ENCODE measurements at places on chromosomes 16 and 17.

- DNase-seq: no peak
These were observed 7.1 kb downstream of the COL1A1 start for GRCh38 chr17:50194140-50194933.

DNA sequence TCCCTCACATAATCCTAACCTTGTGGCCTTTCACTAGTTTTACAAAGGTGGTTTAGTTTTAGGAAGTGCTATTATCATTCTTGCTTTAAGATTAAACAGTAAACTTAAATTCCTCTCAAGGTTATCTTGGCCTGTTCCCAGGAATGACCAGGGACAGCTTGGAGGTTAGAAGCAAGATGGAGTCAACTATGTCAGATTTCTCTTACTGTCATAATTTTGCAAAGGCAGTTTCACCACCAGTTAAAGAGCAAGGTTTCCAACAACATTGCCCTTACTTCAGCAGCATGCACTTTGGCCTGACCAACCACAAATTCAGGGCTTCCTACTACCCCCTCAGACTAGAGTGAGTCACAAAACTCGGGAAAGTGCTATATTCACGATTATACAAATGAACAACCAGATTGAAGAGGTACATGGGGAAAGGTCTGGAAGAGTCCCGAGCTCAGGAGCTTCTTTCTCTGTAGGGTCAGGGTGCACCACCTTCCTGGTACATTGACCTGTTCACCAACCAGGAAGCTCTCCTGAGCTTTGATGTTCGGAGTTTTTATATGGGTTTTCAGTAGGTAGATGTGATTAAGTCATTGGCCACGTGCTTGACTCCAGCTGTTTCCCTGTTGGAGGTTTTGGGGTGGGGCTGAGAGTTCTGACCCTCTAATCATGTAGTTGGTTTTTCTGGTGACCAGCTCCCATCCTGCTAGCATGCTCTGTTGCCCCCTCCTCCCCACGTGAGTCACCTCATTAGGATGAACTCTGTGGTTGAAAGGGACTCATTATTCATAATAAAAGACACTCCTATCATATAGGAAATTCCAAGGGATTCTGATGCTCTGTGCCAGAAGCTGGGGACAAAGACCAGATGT, 19.4 kb downstream of the RHOT1 start:
- DNase-seq: no peak

- no peak for DNase-seq
These were observed 10.9 kb upstream of the ITGA2B start for GRCh38 chr17:44400226-44400847.

- DNase-seq: no peak
These were observed 1494.0 kb upstream of the CDH8 start for GRCh38 chr16:63530208-63530607.

DNA sequence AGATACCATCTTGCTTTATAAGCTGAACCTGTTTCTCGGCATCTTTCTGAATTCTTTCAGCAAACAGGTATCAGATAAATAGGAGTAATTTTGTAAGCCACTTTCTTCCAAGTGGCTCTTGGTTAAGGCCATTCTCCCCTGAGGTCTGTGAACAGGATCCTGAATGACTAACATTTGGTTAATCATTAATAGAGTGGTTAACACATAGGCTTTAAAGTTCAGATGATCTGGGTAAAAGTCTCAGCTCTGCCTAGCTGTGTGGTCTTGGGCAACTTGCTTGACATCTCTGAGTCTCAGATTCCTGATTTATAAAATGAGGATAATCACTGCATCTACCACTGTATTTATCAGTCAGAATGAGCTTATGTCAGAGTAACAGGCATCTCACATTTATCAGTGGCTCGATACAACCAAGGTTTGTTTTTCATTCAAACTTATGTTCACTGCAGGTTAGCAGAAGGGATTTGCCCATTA, 44.4 kb upstream of the ANKFN1 start:
- DNase-seq: no peak

DNA sequence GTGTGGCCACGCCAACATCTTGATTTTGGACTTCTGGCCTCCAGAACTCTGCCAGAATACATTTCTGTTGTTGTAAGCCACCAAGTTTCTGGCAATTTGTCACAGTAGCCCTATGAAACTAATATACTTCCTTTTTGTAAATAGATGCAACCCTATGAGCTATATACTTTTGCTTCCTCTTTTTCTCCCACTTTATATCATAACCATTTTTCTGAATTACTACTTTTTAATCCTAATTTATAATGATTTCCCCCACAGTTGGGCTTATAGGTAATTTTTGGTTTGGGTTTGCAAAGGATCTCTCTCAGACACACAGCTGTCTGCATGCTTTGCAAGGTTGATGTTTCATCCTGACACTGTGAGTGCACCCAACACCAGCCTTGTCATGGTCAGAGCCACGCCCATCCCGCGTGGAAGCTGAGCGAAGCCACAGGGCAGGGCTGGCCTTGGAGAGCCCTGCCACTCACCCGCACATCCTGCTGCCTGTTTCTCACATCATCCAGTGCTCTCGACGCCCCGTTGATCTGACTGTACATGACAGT, 5.8 kb downstream of the TRIM25 start:
- no peak for DNase-seq

- DNase-seq: no peak
These were observed 10.9 kb upstream of the RAB11FIP3 start for GRCh38 chr16:414395-415169.

GRCh38 chr16:66477028-66477515, 50.0 kb downstream of the BEAN1 start:
- no peak for DNase-seq

- DNase-seq: no peak
These were observed 943 bp downstream of the CNTROB start for GRCh38 chr17:7932949-7933348.

DNA sequence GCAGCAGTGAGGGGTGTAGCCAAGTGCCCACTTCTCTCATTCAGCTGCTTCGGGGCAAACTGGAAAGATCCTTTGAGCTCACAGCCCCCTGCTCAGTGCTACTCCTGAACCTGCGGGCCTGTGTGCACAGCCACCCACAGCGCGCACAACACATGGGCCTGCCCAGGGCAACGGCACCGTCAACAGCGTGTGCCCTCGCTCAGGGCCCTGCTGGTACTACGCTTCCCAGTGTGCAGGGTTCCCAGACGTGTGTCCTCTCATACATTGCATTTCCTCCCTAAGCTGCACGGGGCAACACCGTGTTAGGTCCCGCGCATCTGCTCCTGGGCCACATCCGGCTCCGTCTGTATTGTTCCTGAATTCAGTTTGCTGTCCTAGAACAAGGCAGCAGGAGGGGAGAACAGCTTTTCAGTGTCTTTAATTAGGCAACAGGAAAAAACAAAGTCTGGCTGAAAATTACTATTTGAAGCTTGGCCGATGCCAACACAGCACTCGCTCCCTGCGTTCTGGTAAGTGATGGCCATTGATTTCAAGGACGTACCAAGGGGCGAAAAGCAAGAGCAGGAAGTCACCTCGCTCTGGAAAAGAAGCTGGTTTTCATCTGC, 15.2 kb downstream of the MRM3 start:
- DNase-seq: no peak

DNA sequence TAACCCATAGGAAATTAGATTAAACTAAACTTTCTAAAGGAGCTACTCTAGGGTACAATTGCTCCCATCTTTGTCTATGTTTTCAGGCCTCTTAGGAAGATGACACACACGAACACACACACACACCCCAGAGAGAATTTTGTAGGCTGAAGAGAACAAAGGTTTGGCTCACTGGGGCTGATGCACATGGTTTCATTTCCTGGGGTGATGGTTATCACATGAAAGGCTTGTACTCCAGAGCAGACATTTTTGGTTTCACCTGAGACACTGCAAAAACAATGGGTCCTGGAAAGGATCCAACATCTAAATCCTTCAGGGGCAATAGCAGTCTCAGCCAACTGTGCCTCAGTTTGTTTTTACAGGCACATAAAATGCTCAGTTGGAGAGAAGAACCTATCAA, 62.8 kb downstream of the GRB7 start:
- no peak for DNase-seq

GRCh38 chr16:87015021-87015420, 302.2 kb downstream of the C16orf95 start:
- no peak for DNase-seq

GRCh38 chr16:19681637-19682036, 36.4 kb downstream of the KNOP1 start:
- DNase-seq: no peak

DNA sequence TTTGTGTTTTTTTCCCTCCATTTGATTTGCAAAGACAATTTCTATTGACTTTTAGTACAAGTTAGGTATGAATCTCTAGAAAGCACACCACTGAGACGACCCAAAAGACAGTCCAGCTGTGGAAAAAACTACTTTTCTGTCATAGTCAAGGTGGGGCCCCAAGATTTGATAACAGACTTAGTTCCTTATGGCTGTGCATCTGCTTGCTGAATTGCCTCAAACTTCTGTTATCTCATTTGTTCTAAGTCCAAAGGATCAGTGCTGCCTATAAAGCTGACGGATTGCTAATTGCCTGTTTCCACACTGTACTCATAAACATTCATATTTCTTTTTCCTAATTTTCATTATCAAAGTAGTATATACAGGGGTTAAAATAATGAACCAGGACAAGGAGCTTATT, 180.8 kb downstream of the SPECC1 start:
- no peak for DNase-seq

DNA sequence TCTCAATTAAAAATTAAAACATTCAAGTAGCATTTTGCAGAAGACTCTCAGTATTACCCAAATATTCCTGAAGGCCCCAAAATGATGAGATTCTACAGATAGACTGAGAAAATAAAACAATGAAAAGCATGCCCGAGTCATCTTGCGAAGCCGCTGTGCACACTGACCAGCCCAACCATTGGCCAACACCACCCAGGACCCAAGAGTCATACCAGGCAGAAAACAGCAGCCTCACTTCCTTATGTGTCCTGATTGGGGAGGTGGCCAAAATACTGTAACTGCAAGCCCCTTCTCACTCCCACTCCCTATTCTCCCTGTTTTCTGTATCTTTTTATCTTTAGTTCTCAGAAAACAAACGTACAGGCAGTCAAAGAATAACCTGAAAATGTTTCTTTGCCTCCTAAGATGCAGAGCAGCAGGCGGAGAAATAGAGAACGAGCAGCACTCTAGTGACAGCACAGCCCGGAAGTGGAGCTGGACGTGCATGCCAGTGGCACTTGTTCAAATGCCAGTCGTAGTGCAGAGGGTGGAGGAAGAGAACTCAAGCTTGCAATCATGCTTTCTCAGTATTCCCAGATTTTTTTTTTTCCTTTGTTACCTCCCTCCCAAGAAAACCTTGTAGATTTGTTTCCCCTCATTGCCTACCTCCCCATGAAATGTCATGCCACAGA, 182.3 kb upstream of the SOX9 start:
- DNase-seq: no peak

- DNase-seq: no peak
These were observed 4.6 kb downstream of the SMCR8 start for GRCh38 chr17:18319604-18320256.

DNA sequence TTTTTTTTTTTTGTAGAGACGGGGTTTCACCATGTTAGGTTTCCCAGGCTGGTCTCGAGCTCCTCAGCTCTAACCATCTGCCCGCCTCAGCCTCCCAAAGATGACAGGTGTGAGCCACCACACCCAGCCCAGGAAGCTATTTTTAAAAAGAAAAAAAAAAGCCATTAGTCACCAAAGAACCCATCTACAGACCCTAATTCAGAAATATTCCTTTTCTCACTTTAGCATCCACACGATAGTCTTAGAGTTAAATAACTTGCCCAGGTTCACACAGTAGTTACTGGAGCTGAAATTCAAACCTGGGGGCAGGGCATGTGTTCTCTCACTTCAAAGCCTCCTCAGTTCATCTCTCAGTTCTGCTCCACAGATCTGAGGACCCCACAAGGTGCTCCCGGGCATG, 70.3 kb upstream of the NOL11 start:
- DNase-seq: no peak

DNA sequence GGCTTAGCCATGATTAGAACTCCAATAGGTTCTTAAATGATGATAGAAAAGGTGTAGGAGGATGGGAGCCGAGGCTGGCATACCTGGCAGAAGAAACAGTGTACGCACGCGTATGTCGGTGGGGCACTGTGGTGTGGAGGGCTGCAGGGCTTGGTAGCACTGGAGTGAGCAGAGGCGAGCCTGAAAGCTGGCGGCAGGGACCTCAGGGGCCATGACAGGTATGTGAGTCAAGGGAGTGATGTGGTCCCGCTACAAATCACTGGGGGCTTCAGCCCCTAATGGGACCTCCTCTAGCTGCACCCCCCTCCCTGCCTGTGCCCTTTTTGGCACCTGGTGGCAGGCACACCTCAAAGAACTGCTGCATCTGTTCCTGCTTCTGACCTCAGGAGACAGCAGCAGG, 67.3 kb downstream of the RAI1 start:
- no peak for DNase-seq

DNA sequence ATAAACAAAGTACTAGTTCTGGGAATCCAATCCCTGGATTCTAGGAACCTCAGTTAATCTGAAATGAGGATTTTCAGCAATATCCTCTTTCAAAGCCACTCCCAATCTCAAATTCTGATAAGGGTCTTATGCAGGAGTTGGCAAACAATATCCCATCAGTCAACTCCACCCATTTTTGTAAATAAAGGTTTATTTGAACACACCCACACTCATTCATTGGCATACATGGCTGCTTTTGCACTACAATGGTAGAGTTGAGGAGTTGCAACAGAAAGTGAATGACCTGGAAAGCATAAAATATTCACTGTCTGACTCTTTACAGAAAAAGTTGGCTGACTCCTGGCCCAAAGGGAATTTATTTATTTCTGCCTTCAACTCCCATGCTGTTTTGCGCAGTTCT, 157.7 kb upstream of the CDH11 start:
- no peak for DNase-seq

GRCh38 chr17:77371888-77372443, 231.2 kb downstream of the SEC14L1 start:
- DNase-seq: no peak

- DNase-seq: no peak
These were observed 168.6 kb upstream of the IRX3 start for GRCh38 chr16:54455030-54455725.

DNA sequence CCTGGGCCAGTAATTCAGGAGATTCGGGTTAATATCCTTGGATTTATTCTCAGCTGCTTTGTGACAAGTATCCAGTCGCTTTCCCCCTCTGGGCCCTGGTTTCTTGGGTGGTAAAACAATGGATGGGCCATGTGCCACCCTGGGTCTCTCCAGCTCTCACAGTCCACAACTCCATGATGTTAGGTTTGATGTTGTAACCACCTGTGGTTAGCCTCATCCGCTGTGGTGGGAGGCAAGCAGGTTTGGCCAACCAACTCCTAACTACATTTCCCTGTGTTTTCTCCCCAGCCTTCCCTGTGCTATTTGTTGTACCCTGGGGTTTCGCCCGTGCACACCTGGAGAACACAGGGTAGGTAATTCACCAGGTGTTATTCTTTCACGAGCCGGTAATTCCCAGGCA, 35.1 kb downstream of the GLP2R start:
- DNase-seq: no peak

DNA sequence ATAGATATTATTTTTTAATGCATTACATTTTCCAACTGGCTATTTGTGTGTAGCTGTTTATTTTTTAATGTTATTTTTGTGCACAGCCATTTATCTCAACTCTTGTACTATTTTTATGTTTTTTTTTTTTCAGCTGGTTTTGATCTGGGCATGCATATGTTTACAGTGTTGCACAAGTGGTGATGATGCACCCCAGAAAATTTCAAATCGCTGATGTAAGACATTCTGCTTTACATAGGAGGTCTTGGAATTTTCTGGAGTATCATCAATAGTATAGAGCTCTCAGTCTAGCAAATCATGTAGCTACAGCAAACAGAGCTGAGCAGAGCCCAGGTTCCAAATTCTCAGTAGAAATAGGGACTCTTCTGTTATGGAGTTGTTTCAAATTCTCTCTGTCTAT, 30.2 kb downstream of the CACNG5 start:
- DNase-seq: no peak
